ENCODE measurements at places on chromosomes 12 and 14.

DNA sequence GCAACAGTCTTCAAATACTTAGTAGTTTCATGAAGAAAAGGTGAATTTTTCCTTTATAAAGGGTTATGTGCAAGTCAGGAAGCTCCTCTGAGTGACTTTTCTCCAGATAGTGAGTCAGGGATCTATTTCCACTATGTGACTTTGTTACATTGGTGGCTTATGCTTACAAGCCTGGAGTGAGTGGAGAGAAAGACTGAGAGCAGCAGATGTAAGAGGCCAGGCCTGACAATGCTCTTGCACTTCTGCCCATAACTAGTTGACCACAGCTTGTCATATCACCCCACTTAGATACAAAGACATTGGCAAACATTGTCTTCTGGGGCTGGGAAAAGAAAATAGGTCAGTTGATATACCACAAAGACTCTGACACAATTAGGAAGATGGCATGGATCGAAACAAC is 236.5 kb downstream of the PDZRN4 start:
- DNase-seq, result no peak

- peak; percentile 31 for DNase-seq
These were observed 2.8 kb downstream of the ZFP36L1 start for GRCh38 chr14:68789821-68790643.

- no peak for DNase-seq
These were observed 297.5 kb upstream of the SLC16A7 start for GRCh38 chr12:59298296-59298695.

- no peak for DNase-seq
These were observed 19.6 kb upstream of the CSRP2 start for GRCh38 chr12:76898442-76898841.

DNA sequence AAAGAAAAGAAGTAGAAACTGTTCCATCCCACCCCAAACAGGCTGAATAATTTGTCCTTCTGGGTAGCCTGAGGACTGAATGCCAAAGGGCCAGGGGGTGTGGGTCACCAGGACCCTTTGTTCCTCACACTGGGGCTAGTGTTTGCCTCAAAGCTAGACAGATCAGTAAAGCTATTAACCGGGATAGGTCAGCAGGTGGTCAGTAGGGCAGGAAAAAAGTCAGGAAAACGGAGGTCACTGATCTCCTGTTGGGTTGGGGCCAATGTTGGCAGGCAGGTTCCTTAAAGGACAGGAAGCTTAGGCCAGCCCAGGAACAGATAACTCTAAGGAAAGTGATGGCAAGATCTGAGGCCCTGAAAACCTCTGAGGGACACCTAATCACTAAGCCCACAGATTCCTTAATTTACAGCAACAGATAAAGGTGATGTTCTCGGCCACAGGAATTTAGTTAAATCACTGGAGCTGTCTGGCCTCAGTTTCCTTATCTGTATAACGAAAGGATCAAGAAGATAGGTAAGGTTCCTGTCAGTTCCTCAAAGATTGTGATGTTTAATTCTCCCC is 22.7 kb upstream of the TMPO start:
- DNase-seq, result no peak

GRCh38 chr12:27900920-27901879 is 71.3 kb downstream of the PTHLH start:
- DNase-seq, result no peak

GRCh38 chr14:65206448-65207096 is 104.3 kb upstream of the MAX start:
- DNase-seq, result no peak

- DNase-seq, result no peak
These were observed 1.5 kb downstream of the NPAS3 start for GRCh38 chr14:32940066-32940651.

GRCh38 chr12:79843978-79844377 is 90.9 kb downstream of the PPP1R12A start:
- no peak for DNase-seq

- DNase-seq, result no peak
These were observed 870.3 kb upstream of the SEL1L start for GRCh38 chr14:82403987-82404386.

DNA sequence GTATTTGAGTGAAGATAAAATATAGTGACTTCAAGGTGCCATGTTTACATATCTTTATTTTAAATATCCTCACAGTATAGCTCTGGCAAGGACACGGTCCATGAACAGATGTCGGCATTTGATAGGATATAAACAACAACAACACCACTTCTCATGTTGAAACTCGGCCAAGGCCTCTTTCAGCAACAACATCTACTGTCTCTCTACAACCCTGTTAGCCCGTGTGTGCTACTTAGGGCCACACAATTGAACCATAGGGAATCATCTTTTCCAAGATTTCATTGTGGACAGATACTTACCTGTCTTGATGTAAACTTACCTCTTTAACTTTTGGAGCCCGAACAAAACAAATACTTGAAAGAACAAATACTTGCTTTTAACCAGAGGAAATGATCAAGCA is 168.7 kb upstream of the SSTR1 start:
- DNase-seq, result no peak

GRCh38 chr12:121538699-121539061 is 42.1 kb downstream of the KDM2B start:
- peak; percentile 87 for DNase-seq

GRCh38 chr14:37597538-37597913 is 2.1 kb downstream of the TTC6 start:
- DNase-seq, result peak; percentile 84

GRCh38 chr12:12521888-12522287 is 40.8 kb downstream of the DUSP16 start:
- DNase-seq, result no peak

- peak; percentile 48 for DNase-seq
These were observed 17.4 kb downstream of the LETMD1 start for GRCh38 chr12:51065530-51065929.

DNA sequence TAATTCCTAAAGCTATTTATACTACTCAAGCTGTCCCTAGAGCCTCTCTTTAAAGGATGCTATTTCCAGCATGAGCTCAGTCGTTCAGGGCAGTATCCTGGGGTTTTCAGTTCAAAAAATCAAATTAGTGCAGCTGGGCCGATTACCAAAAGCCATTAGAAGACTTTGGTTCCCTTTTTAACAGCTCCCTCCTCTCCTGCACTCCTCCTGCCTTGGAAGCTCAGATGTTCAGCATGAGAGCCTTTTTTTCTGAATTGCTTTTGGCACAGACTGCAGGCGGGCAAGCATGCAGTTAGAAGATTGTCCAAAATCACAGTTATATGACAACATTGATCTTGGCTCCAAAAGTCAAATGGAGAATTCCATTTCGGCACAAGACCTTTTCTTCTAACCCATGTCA is 179.6 kb downstream of the SLC35F4 start:
- DNase-seq, result no peak
